Stimulated activated CD8-positive, alpha-beta memory T cell treated with anti-CD3 and anti-CD28 coated beads, Interleukin-7, amount 100 ng/mL, for 1 hour (primary cell): ENCODE measurements at places on chromosomes 2 and 18.
A peak's percentile ranks its signal among the peaks of the same experiment; 100 is the strongest.

GRCh38 chr2:173355132-173355865, 627 bp downstream of the CDCA7 start:
- no peak for DNase-seq

DNA sequence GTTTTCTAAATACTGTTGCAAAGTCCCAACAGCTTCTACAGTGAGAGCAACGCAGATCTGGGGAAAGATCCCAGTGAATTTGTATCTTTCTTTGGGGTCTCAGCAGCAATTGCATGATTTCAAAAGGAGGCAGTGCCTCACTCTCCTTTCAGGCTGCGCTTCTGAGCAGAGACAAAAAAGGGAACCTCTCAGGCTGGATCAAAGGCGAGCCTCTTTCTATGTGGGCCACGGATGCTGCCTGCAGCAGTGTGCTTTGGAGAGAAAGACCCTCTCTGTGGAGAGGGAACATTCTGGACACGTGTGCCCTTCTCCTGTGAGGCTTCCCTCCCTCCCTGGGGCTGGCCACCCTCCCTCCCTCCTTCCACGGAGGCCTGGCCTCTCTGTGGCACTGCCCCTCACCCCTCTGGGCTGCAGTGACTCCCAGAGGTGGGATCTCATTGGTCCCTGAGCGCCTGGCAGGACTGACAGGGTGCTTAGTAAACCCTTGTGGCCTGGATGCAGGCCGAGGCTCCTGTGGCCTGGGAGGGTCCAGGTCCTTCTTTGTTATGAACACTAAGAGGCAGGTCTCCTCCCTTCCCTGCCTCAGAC, 21.6 kb upstream of the PDIA6 start:
- no peak for DNase-seq

DNA sequence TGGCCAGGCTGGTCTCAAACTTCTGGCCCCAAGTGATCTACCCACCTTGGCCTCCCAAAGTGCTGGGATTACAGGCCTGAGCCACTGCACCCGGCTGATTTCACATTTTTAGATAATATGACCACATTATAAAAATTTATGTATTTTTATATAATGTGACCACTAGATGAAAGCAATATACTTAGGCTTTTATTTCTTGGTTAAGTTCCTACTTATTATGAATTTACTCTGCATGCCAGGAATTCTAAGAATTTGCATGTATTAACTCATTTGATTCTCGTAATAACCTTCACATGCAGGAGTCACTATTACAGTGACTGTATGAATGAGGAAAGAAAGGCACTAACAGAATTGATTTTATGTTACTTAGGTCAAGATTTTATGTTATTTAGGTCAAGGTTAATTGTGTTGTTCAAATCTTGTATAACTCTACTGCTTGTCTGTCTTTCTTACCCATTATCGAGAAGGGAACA, 25.6 kb upstream of the CASP8 start:
- no peak for DNase-seq

GRCh38 chr2:74587664-74588277, 33.3 kb downstream of the DOK1 start:
- DNase-seq = peak; percentile 30

- DNase-seq = no peak
Observed at GRCh38 chr2:99607454-99607853, 117.6 kb upstream of the REV1 start.

DNA sequence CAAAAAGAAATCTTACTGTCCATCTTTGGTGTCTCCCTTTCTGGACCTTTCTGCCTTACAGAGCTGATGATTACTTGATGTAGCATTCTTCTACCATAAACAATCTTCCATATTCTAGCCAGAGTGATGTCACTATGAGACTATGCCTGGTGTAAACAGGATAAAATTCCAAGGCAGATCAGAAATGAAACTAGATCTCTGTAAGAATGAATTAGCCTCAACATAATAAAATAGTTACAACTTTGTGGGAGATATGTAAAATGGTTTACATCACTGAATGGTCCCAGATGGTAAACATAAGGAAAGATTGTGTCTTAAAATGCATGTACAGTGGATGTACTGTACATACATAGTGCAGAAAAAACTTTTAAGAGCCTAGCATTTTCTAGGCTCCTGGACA, 112.3 kb upstream of the ZNF521 start:
- DNase-seq = no peak

DNA sequence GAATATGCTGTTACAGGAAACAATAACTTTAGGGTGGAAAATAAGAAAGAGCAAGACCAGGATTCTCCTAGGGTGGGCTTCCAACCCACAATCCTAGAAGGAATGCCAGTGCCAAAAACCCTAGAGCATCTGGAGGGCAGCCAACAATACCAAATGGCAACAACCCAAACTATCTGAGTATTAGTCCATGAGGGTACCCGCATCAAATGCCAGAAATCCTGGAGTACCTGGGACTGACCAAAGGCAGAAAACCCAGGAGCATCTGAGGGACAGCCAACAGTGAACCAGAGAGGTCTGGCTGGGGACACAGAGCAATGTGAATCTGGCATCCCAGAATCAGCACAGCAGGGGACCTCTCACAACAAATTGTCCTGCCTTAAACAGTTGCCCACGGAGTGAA, 126.3 kb downstream of the SCG2 start:
- no peak for DNase-seq

- no peak for DNase-seq
Observed at GRCh38 chr2:171281110-171281509, 120.4 kb upstream of the TLK1 start.

GRCh38 chr2:221318376-221319130, 253.6 kb downstream of the EPHA4 start:
- no peak for DNase-seq

GRCh38 chr2:128564131-128564530, 245.5 kb upstream of the HS6ST1 start:
- DNase-seq = no peak

DNA sequence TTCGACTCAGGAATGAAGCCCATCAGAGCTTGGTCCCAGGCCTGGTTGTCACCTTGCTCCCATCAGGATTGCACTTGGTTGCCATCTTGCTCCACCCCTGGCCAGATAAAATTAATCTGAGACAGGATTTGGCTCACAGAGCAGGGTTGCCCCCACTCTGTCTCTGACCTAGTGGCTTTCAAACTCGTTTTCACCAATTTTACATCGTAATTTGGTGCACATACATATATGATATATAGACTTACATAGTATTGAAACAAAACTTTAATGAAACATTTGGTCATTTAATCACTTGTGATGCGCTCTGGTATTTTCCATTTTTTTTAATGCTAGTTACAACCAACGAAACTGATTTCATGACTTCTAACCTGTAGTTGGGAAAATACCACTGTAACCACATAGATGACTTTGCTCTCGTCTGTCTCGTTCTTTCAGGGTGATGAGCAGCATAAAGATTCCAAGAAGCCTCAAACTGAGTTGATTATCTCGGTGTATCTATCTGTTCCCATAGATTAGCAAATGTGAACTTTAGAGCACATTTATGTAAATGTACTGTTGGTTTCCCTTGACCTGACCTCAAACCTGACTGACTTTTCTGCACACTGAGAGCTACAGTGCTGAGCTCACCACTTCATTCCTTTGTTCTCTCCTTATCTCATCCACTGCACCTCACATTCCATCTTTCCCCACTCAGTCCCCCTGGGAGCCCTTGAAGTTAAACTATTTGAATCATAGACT, 30.5 kb upstream of the PLB1 start:
- no peak for DNase-seq

GRCh38 chr2:197176522-197176921, 134.1 kb downstream of the ANKRD44 start:
- DNase-seq = no peak

GRCh38 chr2:9765611-9766531, 77.4 kb upstream of the TAF1B start:
- no peak for DNase-seq

DNA sequence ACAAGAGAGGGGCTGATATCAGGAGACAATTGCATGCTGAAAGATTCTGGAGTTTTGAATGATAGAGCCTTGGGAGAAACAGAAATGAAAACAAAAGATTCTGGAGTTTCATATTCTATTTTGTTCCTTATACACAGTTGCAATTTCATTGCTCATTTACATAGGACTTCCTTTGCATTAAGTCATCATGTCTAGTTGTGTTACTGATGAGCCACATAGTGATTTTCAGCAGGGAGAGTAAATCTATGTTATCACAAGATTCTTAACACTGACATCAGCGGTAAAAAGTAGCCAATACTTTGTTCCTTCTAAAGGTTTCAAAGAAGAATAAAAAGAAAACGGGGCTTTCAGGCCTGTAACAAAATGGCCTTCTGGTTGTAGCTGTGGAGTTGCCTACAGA, 7.1 kb downstream of the ADAM17 start:
- no peak for DNase-seq
